Stimulated activated CD8-positive, alpha-beta memory T cell treated with anti-CD3 and anti-CD28 coated beads, Interleukin-2, amount 100 ng/mL, for 1 hour (primary cell): ENCODE measurements at places on chromosomes 7 and 10.

- no peak for DNase-seq
Measured at GRCh38 chr7:94223375-94224084, 171.2 kb upstream of the COL1A2 start.

DNA sequence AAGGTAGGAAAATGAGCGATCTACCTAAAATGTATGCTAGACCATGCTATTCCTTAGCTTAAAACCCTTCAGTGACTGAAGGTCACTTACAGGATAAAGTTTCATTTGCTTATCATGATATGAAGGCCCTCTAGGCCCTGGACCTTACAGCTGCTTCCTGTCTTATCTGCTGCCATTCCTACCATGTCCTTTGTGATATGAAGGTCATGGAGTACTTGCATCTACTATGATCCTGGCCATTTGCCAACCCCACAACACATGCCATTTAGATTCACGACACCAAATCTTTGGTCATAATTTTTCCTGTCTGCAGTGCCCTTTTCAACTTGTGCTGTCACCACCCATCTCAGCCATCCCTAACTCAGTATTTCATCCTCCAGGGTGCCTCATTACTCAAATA is 181.8 kb upstream of the MDFIC start:
- DNase-seq: no peak

- no peak for DNase-seq
Measured at GRCh38 chr10:84306751-84307384, 21.5 kb upstream of the CCSER2 start.

- no peak for DNase-seq
Measured at GRCh38 chr10:42615419-42615818, 23.0 kb downstream of the ZNF33B start.

- DNase-seq: no peak
Measured at GRCh38 chr7:101126651-101127459, at the start of gene SERPINE1. Gene SERPINE1 (plus strand): TSS chr7:101127104. CDS start chr7:101128394, 1,290 bp downstream.

DNA sequence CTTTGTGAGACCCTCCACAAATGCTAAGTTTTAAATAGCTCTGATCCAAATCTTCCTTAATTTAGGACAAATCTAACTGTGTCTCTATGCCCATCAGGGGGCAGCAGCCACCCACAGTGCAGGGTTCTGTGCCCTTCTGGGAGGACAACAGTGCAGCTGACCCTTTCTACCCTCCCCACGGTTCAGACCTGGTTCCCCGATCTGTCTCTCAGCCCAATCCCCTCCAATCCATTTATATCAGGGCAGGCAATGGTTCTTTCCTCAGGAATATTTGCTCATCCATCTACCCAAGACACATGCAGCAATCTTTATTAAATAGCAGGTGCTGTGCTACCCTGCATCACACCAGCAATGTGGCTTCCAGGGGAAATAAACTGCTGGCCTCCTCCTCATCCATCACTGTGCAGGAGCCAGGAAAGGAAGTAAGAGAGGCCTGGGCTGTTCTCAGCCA is 4.0 kb upstream of the RBM28 start:
- no peak for DNase-seq

DNA sequence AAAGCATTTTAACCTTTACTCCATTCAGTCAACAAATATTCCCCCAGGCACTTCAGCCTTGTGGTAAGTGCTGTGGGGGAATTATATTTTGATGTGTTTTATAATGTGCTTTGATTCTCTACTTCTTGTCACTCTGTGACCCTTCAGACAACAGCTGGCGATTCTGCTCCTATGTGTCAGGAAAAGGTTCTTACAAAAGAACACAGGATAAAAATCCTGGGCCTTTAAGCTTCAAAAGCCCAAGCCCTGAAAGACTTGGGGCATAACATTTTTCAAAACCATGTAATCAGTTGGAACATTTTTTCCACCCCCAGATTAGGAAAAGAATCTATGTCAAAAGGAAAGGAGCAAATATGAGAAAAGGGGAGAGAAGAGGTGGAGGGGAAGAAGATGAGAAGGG is 37.8 kb upstream of the LRRC17 start:
- DNase-seq: no peak

DNA sequence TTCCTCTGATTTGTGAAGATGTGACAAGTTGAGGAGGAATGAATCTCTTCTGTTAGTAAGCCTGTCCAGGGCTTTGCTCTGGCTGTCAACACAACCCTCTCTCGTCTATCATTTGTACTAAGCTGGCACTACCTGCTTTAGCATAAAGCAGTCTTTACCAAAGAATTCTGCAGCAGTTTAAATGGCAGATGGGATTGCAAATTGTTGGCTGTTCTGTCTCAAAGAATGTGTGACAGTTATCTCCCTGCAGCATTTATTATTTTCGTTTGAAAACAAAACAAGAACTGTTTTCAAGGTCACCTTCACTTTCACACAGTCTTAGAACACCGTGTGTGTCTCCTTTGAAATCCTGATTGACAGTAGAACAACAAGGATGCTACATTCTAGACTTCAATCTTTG is 4.8 kb upstream of the LAMB1 start:
- no peak for DNase-seq

DNA sequence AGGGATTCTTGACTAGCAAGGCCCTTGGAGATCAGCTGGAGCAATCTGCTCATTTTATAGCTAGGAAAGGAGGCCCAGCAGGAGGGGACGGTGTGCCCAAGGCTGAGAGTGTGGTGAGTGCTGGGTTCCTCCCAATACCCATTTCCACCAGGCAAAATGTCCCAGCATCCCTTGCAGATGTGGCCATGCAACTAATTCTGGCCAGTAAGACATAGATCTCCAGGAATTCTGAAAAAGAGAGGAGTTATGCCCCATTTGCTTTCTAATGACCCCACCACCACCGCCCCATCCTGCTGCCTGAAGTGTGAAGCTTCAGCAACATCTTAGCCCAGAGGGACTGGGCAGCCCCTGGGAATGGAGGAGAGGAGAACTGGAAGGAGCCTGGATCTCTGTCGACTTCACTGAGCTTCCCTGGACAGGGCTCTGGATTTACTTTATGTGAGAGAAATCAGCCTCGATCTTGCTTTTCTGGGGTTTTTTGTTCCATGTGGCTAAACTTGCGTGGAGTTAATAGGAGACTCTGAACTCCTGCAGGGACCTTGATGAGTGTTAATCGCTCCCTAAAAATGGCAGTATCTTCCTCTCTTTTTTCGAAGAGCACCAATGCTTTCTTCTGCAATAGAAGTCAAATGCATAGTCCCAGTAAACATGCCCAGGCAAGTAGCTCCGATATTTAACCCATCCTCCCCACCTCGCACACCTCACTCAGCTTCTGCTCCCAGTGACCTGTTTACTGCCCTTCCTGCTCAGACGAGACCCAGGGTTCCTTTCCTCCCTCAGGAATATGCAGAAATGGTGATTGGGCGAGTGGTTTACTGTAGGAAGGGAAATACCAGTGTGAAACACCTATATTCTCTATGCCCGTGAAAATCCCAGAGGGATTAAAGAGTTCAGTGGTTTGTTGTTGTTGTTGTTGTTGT is 127.5 kb upstream of the GPR26 start:
- no peak for DNase-seq
